ENCODE measurements at places on chromosomes 1 and 21.

- DNase-seq, result no peak
Measured at GRCh38 chr1:86502721-86503405, 34.1 kb downstream of the CLCA1 start.

GRCh38 chr1:100597784-100598183 lies 59.8 kb downstream of the GPR88 start:
- DNase-seq, result no peak

GRCh38 chr1:158311066-158311465 lies 20.3 kb downstream of the CD1B start:
- no peak for DNase-seq

DNA sequence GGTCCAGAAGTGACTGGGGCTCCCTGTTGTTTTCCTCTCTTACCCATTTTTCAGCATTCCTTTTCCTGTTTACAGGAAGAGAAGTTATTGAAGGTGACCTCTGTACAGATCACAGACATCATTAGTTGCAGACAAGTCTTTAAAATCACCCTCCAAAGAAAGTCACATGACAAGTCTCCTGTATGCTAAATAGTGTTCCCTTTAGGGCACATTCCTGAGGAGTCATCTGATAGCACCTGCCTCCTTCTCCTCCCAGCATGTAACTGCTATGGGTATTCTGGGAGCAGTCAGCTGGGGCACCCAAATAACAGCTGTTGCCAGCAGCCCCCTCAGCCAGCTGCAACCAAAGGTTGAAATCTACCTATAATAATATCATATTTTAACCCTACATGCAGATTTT lies 200.6 kb downstream of the PTGER3 start:
- DNase-seq, result no peak

- DNase-seq, result no peak
Measured at GRCh38 chr1:37599940-37600339, 4.2 kb upstream of the GNL2 start.

DNA sequence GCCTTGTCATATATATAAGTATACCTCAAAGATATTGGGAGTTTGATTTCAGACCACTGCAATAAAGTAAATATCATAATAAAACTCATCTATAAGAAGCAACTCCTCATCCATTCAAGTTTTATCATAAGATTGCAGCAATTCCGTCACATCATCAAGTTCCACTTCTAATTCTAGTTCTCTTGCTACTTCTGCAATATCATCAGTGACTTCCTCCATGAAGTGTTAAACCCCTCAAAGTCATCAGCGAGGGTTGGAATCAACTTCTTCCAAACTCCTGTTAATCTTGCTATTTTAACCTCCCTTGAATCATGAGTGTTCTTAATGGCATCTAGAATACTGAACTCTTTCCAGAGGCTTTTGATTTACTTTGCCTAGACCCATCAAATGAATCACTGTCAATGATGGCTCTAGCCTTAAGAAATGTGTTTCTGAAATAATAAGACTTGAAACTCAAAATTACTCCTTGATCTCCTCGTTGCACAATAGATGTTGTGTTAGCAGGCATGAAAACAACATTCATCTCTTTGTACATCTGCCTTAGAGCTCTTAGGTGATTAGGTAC lies 88.3 kb downstream of the RPE65 start:
- no peak for DNase-seq
